Suppressor macrophage treated with lipopolysaccharide for 4 hours (primary cell): ENCODE measurements at places on chromosomes 1 and 21.
A peak's percentile ranks its signal among the peaks of the same experiment; 100 is the strongest.

- no peak for DNase-seq
Measured at GRCh38 chr1:115495625-115496024, 146.1 kb upstream of the VANGL1 start.

GRCh38 chr1:15488371-15488770, 12.5 kb downstream of the CELA2B start:
- no peak for DNase-seq

DNA sequence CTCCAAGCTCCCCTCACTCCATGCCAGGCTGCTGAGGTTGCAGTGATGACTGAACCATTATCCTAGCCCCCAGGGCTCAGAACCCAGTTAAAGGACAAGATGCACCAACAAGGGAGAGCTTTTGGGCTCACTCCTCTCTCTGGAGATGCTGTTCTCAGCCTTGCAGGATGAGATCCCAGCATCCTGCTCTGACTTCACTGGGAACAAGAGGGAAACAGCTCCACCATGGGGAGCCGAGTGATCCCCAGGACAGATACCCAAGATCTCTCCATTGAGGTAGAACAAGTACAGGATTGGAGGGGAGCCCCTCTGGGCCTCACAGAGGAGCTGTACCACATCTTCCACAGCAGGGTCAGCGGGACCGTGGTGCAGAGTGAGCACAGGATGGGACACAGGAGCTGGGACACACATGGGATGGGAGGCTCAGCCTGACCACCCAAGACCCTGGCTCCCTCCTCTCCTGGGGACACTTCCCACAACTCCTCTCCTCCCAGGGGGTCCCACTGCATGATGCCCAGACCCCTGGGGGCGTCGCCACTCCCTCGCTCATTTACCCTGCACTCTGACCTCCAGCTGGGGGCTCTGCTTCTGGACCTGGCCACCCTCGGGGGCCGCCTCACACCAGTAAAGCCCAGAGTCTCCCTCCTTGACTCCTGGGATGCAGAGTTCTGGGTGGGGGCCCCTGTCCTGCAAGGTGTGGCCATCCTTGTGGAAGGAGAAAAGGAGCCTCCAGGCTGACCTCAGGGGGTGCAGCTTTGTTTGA, 18.6 kb upstream of the SLAMF9 start:
- DNase-seq = no peak

- peak; percentile 12 for DNase-seq
Measured at GRCh38 chr21:45974073-45975019, 7.2 kb upstream of the COL6A1 start.

- no peak for DNase-seq
Measured at GRCh38 chr1:22639286-22639685, 2.9 kb downstream of the C1QA start.

GRCh38 chr21:36753556-36753955, 54.6 kb downstream of the SIM2 start:
- DNase-seq = no peak

- no peak for DNase-seq
Measured at GRCh38 chr1:21696931-21697330, 27.8 kb upstream of the RAP1GAP start.

- no peak for DNase-seq
Measured at GRCh38 chr1:97986041-97987005, 65.5 kb upstream of the DPYD start.

GRCh38 chr1:145942405-145942804, 15.1 kb upstream of the RBM8A start:
- no peak for DNase-seq

DNA sequence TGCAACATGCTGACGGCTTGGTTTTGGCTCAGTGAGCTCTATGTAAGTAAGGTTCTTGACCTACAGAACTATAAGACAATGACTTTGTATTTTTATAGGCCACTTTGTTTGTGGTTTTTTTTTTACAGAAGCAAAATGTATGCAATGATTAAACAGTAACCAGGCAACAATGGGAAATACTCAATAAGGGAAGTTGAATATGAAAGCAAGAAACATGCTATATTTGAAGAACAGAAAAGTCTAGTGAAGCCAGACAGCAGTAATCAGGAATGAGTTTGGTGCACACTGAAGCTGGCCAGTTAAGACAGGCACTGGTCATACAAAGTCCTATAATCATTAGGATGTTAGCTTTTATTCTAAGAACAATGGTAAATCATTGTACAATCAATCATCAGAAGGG, 1926.8 kb downstream of the NCAM2 start:
- peak; percentile 0 for DNase-seq

DNA sequence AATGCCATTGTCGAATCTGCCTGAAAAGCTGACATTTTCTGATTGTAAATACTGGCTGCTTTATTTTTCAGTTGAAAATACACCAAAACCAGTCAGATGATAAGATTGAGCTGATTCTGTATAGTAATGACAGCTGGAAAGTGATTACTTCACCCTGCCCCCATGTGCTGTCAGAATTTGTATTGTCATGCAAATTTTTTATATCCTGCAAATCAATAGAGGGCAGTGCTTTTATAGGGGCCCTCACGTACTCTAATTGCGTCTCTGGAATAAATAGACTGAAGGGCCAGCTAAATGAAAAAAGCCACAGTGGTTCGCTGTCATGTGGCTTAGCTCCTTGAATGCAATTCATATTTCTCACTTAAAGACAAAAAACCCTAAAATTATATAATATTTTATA, 208.6 kb downstream of the LHX8 start:
- DNase-seq = no peak

DNA sequence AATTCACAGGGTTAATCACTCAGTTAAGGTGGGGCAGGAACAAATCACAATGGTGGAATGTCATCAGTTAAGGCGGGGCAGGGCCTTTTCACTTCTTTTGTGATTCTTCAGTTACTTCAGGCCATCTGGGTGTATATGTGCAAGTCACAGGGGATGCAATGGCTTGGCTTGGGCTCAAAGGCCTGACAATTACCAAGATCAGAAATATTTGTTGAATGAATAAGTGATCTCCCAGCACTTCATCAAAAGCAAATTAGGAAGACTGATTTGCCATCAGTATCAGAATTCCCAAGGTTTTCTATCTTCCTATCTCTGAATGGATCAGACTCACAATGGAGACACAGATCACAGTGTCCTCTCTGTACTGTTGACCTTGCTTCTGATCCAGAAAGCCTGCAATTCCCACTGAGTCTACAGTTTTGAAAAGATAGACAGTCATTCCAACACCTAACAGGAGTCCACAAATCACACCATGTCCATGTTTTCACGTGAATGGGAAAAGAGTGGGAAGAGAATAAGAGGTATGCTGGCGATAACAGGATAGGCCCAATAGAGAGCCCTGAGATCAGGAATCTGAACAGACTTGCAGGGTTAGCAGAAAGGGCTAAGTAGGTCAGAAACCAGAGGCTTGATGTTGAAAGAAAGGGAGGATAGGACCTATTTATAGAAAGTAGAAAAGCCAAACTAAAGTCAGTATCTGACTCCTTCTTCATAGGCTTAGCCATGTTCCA, 75.3 kb downstream of the KCNK1 start:
- DNase-seq = no peak

GRCh38 chr1:2944705-2945104, 76.6 kb upstream of the ACTRT2 start:
- no peak for DNase-seq

- no peak for DNase-seq
Measured at GRCh38 chr1:29532751-29533150, 296.4 kb downstream of the PTPRU start.

DNA sequence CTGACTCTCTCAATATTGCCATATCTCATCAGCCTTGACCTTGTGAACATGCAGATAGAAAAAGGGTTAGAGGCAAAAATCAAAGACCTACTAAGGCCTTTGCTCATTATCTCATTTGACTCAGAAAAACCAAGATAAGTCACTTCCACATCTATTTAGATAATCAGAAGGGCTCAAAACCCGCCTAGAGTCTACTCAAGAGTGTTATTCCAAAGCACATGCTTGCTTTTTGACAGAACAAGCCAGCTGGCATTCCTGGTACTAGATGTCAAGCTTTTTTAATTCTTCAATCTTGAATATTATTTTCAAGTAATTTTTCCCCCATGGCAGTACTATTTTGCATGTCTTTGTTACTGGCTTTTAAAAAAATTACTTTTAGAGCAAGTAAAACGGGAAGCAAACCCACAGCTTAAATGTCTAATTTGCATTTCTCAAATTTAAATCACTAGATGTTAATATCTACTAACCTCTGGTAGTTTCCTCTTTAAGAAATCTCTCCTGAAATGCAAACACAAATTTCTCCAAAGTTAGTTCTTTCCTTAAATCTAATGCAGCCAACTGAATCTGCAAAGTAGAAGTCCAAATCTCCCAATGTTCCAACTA, 51.5 kb downstream of the APP start:
- DNase-seq = no peak

DNA sequence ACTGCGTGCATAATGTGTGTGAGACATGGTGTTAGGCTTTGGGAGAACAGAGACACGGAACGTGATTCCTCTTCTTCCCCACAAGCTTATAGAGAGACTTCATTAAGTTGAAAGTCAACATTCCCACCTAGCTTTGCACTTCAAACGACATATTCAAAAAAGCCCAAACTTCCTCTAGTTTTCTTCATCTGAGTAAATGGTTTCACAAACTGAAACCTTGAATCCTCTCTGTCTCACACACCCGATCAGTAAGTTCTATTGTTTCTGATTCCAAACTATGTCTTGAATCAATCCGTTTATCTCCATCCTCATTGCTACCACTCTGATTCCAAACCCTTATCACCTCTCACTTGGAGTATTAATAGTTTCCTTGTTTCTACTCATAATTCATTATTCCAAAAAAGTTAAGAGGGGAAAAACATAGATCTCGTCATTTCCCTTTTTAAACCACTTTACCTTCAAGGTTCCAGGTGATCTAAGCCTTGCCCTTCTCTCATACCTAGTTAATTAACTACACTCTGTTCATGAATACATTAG, 1.6 kb upstream of the METTL18 start:
- no peak for DNase-seq

- no peak for DNase-seq
Measured at GRCh38 chr21:44082648-44083440, 24.4 kb upstream of the PWP2 start.

DNA sequence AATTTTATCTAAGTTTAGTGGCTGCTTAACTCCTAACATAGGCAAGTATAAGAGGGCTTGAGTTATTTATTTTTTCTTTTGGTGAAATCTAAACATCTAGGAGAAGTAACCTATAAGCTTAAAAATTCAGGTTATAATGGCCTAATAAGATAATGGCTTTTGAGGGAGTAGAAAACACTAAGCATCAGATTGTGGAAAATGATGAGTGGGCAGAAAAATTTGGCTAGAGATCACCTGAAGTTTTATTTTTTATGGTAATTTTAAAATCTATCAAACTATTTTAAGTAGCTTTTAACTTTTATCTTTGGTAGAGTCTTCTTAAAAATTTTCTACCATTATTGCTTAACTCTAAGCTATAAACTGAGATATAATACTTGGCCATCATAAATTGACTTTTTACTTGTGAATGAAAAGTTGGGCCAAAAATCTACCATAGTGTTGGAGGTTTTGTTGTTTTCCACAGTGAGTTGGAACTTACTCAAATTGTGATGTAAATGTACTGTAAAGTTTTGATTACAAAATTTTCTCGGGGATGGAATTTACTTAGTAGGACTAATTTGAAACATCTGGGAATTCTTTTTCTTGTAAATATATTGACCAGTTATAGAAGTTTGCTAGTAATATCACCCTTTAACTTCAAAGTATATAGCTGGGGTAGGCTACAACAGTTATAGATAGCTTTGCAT, 63.9 kb downstream of the USP25 start:
- no peak for DNase-seq

- DNase-seq = no peak
Measured at GRCh38 chr1:51313268-51313852, 17.0 kb downstream of the TTC39A start.

DNA sequence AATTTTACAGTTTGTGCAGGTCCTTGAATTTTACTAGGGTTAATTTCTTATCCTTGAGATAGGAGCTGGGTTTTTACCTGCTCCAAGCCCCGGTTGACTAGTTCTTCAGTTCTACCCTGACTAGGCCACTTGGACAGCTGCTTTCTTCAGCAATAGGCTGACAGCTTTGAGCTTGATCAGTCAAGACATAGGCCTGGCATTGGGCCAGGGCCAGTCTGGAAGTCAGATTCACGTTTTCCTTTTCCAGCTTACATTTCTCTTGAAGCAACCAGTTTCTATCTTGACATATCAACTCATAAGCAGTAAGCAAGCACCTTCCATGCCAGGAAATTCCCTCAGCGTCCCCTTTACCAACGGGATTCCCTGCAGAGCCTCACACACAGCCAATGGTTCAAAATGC, 63.7 kb upstream of the AJAP1 start:
- no peak for DNase-seq

- no peak for DNase-seq
Measured at GRCh38 chr1:199792874-199793273, 234.6 kb upstream of the NR5A2 start.

DNA sequence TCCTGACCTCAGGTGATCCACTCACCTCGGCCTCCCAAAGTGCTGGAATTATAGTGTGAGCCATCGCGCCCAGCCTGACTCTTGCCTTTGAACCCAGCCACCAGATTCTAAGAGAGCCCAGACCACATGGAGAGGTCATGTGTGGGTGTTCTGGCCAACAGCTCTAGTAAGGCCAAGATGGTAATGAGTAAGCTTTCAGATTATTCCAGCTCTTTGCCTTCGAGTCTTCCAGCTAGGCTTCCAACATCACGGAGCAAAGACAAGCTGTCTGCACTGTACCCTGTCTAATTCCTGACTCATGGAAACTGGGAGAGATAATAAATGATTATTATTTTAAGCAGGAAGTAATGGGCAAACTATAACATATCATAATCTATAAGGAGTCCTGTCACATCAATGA, 14.8 kb upstream of the ZFP69B start:
- DNase-seq = no peak

GRCh38 chr1:40151457-40152079, 9.6 kb upstream of the RLF start:
- DNase-seq = no peak

GRCh38 chr1:32635508-32636277, 14.7 kb downstream of the ZBTB8OS start:
- DNase-seq = no peak

- no peak for DNase-seq
Measured at GRCh38 chr1:66402194-66402593, 131.8 kb upstream of the SGIP1 start.

- DNase-seq = peak; percentile 53
Measured at GRCh38 chr1:67110352-67110751, 24.4 kb downstream of the C1orf141 start.

DNA sequence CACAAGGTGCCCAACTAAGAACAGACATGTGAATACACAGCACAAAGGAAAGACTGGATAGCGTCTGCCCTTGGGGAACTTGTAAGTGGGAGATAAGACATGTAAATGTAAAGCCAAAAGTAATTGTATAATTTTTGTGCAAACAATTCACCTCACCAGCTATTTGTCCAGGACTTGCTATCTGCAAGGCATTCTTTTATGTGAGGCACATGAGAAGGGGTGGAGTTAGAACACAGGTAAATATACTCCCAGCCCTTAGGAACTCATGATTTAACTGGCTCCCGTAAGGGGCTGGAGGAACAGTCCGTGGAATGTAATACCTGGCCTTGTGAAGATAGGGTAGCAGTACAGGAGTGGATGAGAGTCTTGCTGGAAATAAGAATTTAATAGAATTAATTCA, 61.3 kb downstream of the CDK18 start:
- DNase-seq = no peak
